GM18507 (cell line): ENCODE measurements at places on chromosomes 6 and 20.

GRCh38 chr6:119453242-119454200, 104.0 kb upstream of the MAN1A1 start:
- no peak for DNase-seq

GRCh38 chr6:136987526-136987925, 57.2 kb downstream of the IL20RA start:
- DNase-seq: no peak

GRCh38 chr20:18057101-18057993, at the start of gene OVOL2:
Gene OVOL2, minus strand, starts transcription at chr20:18057916. Its CDS starts 282 bp downstream, at chr20:18057634.
- DNase-seq: no peak

- DNase-seq: no peak
Observed at GRCh38 chr6:15962449-15962764, 166.5 kb upstream of the MYLIP start.

DNA sequence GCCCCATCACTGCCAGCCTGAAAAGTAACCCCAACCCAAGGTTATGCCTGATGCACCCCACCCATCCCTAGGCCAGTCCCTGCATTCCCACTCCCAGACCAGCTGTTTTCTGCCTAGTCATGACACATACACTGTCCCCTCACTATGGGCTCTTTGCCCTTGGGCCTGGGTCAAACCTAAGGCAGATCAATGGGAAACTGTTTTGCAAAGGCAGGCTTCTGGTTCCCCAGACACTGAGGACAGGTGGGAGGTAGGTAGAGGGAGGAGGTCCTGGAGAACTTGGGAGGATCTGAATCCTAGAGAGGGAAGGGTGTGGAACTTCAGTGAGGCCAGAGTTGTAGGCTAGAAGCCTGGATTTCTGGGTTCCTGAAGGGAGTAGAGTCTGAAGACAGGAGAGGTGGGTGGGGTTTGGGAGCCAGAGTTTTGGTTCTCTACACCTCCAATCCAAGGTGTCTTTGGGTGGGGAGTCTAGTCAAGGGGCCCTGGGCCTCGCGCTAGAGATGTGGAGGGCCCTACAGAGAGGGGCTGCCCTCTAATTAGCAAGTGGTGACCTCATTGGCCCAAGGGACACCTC, 2.0 kb downstream of the CLIC1 start:
- DNase-seq: no peak

DNA sequence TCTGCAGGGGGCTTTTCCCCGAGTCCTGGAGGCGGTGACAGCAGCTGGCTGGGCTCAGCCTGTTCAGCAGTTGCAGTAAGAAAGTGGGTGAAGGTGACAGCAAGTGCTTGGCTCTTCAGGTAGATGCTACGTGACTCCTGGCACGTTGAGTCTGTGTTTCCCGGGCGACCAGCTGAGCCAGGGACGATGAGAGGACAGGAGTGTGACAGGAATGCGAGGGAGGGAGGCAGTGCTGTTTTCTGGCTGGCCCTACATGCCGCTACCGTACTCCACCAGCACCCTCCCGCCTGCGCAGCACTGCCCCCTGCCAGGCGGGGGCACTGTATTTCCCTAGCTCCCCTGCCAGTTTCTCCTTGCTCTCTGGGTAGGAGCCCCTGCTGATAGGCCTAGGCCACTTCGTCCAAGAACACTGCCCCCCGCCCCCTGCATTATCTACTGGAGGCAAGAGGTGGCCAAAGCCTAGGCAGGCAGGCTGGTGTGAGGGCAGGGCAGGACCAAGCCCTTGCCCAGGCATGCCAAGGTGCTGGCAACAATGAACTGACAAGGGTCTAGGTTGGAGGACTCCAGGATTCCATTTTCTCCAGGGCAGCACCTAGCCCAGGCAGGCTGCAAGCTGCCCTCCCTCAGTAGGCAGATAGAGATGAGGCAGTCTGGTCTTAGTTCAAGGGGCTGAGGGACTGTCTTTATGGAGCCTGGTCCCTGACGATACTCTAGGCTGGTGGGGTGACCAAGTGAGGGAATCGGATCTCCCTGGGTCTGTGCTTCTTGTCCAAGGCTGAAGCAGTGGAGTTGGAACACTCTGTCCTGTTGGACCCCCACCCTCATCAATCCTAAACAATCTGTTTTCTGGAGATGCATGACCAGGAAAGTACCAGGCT, 19.2 kb downstream of the MRPS18A start:
- no peak for DNase-seq

- no peak for DNase-seq
Observed at GRCh38 chr6:12548526-12548925, 168.0 kb upstream of the PHACTR1 start.

- DNase-seq: no peak
Observed at GRCh38 chr6:43457643-43458042, 2.3 kb upstream of the DLK2 start.

DNA sequence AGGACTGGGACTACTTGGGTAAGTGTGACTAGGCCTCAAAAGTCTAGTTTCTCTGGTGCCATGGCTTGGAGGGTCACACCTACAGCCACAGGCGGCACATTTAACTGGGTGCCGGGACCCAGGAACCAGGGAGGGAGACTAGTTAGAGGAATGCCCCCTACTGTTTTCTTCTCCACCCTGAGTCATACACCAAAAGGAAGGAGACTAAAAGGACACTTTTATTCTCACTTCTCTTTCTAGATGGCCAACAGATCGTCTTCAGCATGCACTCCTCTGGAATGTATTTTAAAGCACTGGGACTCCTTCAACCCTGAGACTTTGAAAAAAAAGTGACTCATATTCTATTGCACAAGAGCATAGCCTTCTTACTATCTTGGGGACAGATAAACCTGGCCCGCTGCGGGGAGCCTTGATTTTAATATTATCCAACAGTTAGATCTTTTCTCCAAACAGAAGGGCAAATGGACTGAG, 33.4 kb downstream of the PLN start:
- DNase-seq: no peak

DNA sequence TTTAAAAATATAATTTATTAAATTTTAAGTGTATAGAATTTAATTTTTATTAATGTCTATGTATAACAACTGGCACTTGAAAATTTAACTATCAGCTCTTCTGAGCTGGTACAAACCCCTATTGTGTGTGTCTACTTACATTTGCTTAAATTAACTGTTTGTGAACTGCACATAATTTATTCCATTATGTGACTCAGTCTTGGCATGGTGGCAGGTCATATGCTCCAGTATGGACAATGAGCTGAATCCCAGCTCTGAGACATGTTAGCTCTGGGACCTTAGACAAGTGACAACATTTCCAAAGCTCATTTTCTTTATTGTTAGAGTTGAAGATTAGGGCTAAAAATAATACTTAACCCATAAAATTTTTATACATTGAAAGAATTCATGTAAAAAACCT, 526.1 kb upstream of the MARCKS start:
- DNase-seq: no peak

DNA sequence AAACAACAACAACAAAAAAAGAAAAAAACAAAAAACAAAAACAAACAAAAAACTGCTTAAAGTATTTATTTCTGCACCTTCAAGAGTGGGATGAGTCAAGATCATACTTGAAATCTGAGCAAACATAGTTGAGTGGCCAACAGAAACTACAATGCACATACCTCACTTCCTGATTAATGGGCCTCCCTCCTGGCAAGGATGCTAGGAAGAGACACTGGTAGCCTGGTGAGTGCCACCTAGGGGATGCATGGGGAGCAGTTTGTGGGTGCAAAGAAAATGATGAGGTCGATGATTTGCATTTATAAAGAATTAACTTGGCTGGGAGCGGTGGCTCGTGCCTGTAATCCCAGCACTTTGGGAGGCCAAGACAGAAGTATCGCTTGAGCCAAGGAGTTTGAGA, 808.1 kb downstream of the MAFB start:
- DNase-seq: no peak

GRCh38 chr6:123635144-123635543, 1.6 kb downstream of the TRDN start:
- DNase-seq: no peak

DNA sequence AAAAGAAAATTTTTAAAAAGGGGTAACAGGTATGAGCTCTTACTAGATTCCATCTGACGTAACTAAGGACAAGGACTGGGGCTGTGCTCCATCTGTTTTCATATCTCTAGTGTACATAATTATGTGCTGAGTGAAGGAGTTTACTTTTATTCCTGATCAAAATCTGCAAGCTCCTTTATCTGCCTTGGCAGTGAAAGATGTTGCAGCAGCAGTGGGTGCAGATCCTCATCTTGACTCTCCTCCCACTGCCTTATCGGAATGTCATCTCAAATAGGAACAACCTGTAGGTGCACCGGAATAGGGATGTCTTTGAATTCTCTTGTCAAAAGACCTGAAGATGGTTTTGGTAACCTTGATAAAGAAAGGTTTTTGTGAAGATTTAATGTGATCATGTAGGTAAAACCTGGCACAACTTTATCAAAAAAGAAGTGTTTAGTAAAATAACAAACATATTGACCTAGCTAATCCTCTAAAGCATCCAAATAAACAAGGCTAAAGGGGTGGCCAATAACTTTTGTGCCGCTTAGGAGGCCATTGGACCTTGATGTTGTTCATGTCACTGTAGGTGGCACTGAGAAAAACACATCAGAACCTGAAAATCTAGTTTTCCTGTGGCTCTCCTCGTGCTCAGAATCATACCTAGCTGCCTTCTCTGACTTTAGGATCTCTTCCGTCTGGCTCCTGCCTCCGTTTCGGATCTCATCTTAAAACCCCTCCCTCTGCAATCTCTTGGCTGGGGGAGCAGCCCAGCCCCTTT, 19.0 kb upstream of the SLC16A10 start:
- no peak for DNase-seq

- no peak for DNase-seq
Observed at GRCh38 chr6:32855467-32856174, 1.6 kb downstream of the PSMB9 start.

GRCh38 chr20:1876217-1876921, 18.8 kb upstream of the SIRPA start:
- DNase-seq: no peak

DNA sequence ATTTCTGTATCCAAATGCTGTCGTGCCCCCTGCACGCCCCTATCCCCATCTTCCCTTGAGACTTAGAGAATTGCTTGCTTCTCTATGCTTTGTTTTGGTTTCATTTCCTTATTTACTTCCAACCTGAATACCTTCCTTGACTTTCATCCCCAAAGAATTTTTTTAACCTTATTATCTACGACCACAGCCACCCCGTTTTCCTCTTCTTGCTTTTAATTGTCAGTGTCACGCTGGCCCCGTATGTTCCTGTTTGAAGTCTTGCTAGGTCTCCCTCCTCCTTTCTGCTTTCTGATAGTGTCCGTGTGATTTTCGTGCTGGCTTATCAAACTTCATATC, 40.1 kb downstream of the RNF217 start:
- no peak for DNase-seq

- DNase-seq: no peak
Observed at GRCh38 chr6:137957471-137957870, 90.4 kb downstream of the TNFAIP3 start.

DNA sequence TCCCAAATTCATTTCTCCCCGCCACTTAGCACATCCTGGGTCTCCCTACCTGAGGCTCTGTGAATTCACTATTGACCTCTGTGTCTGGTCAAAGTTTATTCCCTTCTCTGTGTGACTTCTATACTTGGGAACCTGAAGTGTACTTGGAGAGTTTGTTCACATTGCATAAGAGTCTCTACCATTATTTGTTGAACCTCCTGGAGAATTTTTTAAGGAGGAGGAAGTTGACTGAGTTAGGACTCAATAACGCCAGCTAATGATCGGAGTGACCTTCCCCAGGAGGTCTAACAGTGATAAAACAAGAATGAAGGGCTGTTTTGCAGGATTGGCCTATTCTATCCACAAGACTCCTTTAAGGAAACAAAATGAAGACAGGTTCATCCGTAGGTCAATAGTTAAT, 23.6 kb downstream of the STMND1 start:
- DNase-seq: no peak

DNA sequence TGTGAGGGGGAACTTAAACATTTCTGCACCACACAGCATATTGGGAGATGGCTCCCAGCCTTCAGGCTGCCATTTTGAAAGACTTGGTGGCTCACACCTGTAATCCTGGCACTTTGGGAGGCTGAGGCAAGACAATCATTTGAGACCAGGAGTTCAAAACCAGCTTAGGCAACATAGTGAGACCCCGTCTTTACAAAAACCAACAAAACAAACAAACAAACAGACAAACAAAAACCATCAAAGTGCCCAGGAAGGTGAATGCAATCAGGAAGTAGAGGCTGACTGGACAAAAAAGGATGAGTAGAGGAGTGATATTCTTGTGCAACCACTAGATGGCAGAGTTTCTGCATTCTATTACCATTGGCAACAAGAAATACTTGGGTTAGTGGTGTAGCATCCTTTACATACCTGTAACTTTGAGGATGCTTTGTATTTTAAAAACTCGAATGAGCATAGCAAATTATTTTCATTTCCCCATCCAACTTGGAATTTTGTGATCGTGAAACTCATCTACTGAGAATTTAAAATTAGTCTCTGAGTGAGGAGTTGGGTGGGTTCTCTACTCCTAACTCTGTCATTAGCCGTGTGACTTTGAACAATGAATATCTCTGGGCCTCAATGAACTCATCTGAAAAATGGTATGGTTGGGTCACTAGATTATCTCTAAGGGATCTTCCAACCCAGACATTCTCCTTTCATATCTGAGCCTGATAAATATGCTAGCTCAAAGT, 84.4 kb downstream of the CRYBG1 start:
- peak; percentile 39 for DNase-seq

GRCh38 chr6:116511424-116512110, at the start of gene CALHM5:
Gene CALHM5, plus strand, starts transcription at chr6:116511639. Its CDS starts 58 bp downstream, at chr6:116511697.
- DNase-seq: no peak

GRCh38 chr6:31882344-31882743, 3.5 kb upstream of the SLC44A4 start:
- DNase-seq: no peak

DNA sequence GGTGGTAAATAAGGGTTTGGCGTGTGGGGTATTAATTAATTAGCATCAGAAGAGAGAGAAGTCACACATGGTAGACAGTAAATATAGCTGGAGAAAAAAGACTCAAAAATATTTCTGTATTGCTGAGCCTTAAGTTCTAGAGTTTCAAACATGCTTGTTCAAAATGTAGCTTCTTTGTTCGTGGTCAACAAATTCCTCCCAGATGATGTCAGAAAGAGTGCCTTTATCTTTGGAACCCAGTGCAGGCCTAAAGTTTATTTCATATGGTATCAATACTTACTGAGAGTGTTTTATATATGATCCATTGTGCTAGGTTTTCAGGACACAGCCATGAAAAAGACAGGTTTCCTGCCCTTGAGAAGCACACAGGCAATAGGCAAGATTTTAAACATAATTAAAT, 18.3 kb downstream of the MARCKS start:
- no peak for DNase-seq
